H54 (cell line): ENCODE measurements at places on chromosomes 3 and 15.
A peak's percentile ranks its signal among the peaks of the same experiment; 100 is the strongest.

- DNase-seq = no peak
Observed at GRCh38 chr15:78681281-78682003, 40.4 kb upstream of the CHRNB4 start.

- no peak for DNase-seq
Observed at GRCh38 chr15:47609693-47610092, 107.6 kb upstream of the SEMA6D start.

GRCh38 chr3:83523470-83524073, 1435.2 kb upstream of the CADM2 start:
- peak; percentile 7 for DNase-seq

GRCh38 chr3:126961791-126962461, 21.0 kb upstream of the PLXNA1 start:
- DNase-seq = no peak

- no peak for DNase-seq
Observed at GRCh38 chr15:95196176-95196915, 965.0 kb downstream of the MCTP2 start.

- no peak for DNase-seq
Observed at GRCh38 chr3:129281726-129282125, 3.1 kb downstream of the HMCES start.

GRCh38 chr3:105255350-105255749, 111.4 kb upstream of the ALCAM start:
- no peak for DNase-seq

DNA sequence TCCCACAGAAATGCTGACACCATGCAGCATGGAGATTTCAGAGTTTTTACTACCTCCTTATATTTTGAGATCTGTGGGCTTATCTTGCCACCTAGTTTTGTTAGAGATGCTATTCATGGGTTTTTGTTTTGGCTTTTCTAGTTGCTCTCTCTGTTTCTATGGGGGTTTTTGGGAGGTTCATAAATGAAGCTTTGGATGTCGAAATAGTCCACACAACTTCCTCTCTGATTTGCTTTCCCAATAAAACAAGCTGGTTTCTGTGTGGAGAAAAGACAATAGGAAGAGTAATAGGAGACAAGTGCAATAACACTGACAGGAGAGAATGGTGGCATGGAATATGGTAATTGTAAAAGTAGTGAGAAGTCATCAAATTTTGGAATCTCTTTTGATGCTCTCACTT, 106.8 kb upstream of the GPR149 start:
- DNase-seq = no peak

DNA sequence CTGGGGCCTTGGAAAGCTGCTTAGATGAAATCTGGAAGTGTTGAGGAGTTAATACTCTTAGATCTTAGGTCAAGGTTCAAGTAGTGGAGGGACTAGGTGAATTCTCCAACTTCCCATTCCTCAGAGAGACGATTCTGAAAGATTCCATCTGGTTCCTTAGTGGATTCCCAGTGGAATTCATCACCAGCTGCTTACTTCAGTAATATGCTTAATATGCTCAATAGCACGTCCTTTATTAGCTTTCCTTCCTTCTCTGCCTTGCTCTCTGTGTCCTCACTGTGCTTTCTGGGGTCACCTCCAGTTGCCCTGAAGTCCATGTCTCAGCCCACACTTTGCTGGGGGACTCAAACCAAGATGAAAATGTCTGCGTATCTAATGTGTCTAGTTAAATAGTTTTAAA, 31.0 kb downstream of the CEP63 start:
- no peak for DNase-seq

GRCh38 chr15:75182187-75183131, 19.2 kb upstream of the C15orf39 start:
- no peak for DNase-seq

GRCh38 chr15:60718661-60719069, 239.7 kb upstream of the ICE2 start:
- DNase-seq = no peak

- no peak for DNase-seq
Observed at GRCh38 chr3:111269777-111270176, 198.2 kb downstream of the NECTIN3 start.

DNA sequence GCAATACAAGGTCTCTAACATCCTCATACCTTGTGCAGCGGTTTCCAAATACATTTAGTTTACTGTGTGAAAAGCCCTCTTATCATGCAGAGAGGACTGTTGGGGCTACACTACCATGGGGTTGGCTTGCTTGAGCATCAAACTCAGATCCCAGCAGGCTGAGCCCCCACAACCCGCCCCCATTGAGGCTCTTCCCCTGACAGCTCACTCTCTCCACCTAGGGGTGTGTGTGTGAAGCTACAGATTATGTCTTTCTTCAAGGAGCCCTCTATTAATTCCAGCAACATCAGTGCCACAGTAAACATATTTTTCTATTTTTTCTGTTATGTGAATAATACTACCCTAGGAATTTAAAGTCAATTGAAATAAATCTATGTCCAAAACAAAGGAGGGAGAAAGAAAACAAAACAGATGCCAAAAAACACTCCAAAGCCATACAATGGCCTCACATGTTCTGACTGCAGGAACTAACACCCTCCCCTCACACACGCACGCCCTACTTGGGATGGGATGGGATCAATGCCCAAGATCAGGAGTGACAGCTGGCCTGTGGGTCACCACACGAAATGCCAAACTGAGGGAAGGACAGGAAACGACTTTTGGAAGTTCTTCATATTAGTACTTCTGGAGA, 14.7 kb downstream of the TM4SF4 start:
- DNase-seq = no peak

- no peak for DNase-seq
Observed at GRCh38 chr15:69159805-69160140, 662 bp upstream of the GLCE start.

DNA sequence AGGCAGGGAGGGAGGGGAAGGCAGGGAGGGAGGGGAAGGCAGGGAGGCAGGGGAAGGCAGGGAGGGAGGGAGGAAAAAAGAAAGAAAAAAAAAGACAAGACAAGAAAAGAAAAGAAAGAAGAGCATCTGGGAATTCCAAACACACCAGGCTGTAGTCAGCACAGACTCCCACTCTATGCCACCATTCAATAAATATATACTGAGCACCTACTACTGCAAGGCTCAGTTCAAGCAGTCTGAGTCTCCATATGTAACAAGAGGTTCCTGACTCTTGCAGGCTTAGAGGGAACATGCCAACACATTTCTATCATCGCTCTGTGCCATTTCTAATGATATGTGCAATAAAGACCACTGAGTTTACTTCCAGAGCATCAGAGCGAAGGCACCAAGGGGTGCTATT, 47.7 kb downstream of the ANXA2 start:
- DNase-seq = no peak

GRCh38 chr3:146130881-146131371, 30.1 kb downstream of the PLOD2 start:
- no peak for DNase-seq

DNA sequence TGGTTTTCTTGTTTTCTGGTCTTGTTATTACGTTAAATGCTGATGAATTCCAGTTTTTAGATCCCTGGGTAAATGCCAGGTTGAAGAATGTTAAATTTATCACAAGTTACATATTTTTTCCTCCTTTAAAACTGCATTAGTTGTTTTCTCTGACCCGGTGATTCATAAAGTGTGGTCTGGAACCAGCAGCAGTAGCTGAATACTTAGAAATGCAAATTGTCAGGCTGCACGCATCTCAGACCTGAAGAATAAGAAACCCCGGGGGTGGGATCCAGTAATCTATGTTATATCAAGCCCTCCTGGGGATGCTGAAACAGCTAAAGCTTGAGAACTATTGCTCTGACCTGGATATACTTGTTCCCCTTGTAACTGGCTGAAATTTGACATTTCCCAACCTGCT, 69.1 kb downstream of the PEX5L start:
- DNase-seq = no peak

- peak; percentile 2 for DNase-seq
Observed at GRCh38 chr3:115040673-115041286, 106.3 kb downstream of the ZBTB20 start.

DNA sequence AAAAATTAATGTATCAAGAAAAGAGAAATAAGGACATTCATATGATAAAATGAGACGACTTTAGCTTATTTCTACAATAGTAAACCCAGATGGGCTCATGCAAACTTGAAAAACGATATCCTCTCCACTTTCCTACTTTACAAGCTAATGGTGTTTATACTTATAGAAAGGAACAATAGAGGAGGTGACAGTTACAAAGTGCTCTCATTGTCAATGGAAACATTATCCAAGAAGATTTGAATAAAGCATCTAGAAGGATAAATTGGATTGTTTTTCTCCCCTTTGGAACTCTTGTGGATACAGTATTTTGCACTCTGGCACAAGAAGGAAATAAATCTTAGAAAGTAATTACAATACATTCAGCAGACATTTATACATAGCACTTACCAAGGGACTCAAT, 20.2 kb upstream of the CCDC66 start:
- no peak for DNase-seq

- no peak for DNase-seq
Observed at GRCh38 chr3:45398178-45398577, 9.8 kb downstream of the LARS2 start.

DNA sequence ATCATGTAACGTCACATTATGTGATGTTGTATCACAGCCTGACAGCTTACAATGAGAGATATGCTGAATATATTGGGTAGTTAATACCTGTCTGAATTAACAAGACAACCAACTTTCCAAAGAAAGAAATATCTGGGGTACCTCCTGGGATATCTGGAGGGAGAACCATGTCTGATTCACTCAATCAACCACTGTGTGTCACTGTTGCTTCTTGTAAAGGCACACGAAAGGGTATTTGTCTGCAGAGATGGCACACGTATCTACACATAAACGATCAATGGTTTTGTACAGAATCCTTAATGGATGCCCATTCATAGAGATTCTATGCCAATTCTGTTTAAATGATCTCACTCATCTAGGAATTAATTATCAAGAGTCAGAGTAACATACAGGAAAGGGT, 252.1 kb upstream of the TMCO5A start:
- no peak for DNase-seq

GRCh38 chr3:98755601-98756000, 7.5 kb upstream of the ST3GAL6 start:
- no peak for DNase-seq

DNA sequence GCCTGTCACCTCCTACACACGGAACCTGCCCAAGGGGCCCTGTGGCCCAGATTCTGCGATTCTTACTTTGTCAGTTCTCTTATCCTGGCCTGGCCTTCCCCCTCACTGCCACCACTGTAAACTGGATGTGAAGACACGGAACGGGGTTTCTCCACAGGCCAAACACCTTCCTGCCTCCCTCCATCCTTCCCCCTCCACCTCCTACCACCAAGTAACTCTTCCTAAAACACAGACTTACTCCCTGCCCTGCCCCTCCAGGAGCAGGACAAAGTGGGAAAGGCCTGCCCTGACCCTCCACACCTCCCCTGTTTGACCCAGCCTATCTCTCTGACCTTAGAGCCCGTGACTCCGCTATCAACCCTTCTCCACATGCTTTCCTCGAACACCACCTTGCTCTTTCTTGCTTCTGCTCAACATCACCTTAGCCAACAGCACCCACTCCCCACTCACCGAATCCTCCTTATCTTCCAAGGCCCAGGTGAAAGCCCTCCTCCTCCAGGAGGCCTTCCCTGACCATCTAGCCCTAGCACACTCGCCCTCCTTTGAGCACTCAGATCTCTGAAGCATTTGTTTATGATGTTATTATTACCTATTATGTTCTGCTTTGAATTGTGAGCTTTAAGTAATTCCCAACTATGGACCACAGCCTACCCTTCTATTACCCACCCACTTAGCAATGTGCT, 7.6 kb downstream of the CA12 start:
- no peak for DNase-seq

DNA sequence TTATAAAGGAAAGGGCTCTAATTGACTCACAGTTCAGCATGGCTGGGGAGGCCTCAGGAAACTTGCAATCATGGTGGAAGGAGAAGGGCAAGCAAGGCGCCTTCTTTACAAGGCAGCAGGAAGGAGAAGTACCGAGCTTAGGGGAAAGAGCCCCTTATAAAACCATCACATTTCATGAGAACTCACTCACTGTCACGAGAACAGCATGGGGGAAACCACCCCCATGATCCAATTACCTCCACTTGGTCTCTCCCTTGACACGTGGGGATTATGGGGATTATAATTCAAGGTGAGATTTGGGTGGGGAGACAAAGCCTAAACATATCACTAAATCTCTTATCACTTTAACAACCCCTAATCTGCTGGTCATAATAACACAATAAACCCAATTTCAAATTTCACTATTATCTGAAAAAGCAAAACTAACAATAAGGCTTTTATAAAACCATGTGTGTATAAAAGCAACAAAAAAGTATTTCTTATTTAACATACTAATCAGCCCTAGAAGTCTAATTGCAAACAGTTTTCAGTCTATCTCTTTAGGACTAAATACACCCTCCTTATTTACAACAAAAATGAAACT, 43.2 kb downstream of the SCAPER start:
- no peak for DNase-seq

GRCh38 chr15:27545494-27546255, 553.4 kb downstream of the OCA2 start:
- no peak for DNase-seq

DNA sequence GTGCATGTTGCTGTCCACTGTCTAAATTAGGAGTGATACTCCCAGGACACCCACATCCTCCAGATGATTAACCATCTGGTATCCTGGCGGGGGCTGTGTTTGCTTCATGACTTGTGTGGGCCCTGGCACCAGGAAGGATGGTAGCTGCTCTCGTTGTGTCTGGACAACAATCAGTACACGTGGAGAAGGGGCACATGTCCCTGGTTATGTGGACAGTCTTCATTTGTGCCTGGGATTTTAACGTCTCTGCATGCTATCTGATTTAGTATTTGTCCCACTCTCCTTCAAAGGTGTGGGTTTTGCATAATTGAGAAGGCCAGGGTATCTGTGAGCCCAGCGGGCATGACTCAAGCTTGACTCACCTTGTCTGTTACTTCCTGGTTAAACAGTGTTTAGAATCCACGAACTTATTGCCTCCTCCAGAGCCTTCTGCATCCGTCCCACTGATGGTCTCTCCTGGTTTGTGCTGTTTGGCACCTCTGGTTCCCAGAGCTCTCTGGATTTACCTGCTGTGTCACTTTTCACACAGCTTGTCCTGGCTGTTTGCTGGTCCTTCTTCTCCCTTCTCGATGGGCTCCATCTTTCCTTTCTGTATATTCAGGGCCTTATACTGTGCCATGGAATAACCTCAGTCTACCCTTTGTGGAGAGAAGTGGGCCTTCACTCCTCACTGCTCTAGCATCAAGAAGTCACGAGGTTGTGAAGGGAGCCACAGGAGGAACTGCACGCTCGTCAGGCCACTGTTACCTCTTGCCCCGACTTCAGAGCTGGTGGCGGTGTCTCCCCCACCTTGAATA, 32.5 kb downstream of the ARNT2 start:
- DNase-seq = peak; percentile 45
